ENCODE measurements at places on chromosomes 13 and 19.

DNA sequence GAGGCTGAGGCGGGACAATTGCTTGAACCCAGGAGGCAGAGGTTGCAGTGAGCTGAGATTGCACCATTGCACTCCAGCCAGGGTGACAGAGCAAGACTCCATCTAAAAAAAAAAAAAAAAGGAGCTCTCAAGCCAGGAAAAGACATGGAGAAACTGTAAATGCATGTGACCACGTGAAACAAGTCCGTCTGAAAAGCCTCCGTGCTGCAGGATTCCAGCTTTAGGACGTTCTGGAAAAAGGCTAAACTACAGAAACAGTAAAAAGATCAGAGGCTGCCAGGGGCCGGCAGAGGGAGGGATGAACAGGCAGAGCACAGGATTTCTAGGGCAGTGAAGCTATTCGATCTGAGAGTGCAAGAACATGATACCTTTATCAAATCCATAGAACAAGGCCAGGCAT lies 40.7 kb upstream of the NDUFS7 start:
- no peak for DNase-seq

DNA sequence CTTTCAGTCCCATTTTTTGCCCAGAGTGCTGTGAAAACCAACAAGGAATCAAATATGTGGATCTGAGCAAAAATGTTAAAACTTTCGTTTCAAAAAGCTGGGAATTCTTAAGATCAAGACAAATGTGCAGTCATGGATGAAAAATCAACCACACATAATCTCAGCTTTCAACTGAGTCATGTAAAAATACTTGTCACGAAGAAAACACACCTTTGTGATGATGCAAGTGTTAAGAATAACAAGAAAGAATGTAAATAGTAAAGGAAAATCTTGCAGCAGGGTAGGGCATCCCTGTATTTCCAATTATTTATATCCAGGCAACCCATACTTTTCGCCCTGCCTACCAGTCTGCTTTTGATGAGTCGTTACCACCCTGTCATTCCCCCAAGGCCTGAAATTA lies 27.4 kb upstream of the DCLK1 start:
- no peak for DNase-seq

DNA sequence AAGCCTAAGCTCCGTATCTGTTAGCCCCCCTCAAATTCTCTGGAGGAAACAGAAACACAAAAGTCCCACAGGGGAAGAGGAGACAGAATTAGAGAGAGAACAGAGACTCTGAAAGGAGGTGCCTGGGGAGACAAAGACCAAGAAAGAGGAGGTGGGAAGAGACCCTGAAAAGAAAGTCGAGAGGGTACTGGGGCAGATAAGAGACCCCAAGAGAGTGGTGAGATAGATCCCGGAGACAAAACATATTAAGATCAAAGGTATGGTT lies 915 bp upstream of the GRWD1 start:
- no peak for DNase-seq

DNA sequence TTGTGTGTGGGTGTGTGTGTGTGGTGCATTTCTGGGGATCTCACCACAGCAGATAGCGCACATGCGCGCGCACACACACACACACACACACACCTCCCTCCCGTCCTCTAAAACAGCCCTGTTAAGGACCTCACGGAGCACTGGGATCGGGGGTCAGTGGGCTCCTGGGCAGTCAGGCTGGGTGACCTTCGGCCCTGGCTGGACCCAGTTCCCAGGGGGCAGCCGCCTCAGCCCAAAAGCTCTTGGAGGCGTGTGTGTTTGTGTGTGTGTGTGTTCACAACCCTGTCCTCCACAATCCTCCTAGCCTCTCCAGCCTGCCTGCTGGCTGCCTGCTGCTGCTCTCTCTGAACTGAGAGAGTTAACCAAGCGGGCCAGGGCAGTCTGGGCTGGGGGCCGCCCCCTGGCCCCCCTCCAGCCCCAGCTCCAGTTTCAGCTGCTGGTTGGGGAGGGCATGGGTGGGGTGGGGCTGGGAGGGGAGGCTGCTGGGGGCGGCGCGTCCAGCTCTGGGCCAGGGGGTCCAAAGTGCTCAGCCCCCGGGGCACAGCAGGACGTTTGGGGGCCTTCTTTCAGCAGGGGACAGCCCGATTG lies at the start of gene FXYD1:
Gene FXYD1 (plus strand): TSS at position 520 of the 588 bp plus-strand sequence. CDS start 1,256 bp downstream, outside the sequence.
- no peak for DNase-seq

DNA sequence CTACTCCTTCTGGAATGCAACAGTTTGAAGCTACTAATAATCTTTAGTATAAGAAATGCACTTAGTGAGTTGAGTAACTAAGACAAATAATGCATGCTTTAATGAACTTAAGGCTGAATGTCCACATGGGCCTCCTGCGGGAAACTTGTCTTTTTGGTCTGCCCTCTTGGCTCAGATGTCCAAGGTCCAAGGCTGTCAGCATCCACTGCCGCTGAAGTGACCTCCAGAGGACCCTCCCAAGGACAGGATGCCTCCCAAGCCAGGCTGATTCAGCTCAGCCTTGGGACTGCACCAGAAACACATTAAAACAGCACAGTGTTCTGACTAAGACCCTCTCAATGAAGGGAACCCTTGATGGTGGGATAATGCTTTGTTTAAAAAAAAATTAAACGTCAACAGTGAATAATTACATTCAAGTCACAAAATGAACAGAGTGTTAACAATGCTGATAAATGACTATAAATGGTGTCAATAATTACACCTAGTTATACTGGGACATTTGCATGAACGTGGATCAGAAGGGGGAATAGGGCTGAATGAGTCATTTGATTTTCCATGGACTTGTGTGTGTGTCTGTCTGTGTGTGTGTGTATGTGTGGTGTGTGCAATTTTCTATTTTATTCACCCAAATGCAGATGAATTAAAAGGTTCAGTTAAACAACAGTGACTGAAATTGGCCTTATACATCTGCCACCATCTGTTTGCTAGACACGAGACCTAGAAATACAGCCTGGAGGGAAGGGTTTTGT lies 150.5 kb downstream of the COL4A1 start:
- no peak for DNase-seq

DNA sequence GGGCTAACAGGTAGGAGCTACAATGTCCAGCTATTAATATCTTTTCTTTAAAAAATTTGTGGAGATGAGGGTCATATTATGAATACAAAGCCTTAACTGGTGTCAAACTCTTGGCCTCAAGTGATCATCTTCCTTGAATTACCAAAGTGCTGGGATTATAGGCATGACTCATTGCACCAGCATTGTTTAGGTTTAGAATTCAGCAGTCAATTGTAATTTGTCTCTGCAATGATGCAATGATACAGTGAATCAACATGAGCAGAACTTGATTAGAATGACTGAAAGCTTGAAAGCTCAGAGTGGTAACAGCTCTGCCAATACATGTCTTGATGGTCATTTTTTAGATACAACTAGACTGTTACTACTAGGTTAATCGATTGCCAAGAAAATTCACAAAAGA lies 752.8 kb upstream of the MIR17HG start:
- no peak for DNase-seq

DNA sequence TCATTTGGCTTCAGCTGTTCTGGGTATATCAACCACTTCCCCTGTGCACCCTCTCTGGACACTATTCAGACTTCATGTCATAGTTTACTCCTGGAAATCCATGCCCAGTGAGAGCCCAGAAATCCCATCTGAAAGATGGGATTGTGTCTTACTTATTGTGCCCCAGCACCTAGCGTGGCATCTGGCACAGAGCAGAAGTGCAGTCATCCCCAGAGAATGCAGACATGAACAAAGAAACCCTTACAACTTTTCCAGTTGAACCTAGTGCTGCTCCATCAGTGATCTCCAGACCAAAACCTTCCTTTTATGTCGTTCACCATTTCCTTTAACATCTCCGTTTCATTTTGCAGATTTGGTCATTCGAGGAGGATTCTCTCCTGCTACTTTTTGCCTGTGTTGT lies 60.6 kb downstream of the MBNL2 start:
- no peak for DNase-seq

DNA sequence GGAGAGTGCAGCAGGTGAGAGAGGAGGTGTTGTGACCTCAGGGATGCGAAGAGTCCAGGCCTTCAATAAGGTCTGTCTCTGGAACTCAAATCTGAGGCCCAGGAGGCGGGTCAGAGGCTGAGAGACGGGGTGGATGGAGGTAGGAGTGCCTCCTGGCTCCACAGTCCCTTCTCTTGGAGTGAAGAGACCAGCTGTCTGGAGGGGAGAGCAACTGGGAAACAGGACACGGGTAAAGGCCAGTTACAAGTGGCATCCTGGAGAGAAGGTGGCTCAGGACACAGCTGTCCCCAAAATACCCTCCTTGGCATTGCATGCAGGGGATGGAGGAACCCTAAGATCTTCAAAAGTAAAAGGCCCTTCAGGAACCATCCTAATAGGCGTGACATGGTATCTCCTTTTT lies 19.2 kb downstream of the PDE4A start:
- no peak for DNase-seq

Data from hematopoietic multipotent progenitor cell treated with erythropoietin and hydrocortisone succinate and interleukin-3 and kit ligand, for 6 days (in vitro differentiated cells).